ENCODE measurements at places on chromosomes 2 and 18.

DNA sequence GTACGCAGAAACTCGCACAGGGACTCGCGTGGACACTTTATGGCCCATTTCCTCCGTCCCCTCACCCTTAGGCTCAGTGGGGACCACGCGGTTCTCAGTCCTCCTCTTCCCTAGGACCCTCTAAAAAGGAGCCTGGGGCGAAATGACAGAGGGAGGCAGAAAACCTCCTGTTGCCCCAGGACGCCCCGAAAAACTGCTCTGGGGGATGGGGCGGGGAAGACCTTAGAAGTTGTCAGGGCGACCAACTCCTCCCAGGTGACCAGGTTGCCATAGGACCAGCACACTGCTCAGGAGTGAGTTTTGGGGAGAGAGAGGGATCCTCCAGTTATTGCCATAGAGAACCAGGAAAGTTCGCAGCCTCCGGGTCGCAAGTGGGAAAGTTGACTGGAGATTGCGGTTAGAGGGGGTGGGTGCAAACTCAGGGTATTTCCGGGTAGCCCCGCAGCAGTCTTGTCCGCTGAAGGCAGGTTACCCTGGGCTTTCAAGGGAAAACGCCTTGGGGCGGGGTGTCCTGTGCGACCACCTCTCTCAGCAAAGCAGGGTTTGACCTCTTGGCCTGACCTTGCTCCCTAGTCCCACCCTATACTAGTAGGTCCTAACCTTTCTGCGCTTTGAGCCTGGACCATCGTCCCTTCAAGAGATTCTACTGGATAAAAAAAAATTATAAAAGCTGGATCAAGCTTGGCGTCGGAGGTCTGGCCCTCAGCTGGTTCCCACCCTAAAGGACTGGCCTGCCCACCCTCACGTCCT is 7.8 kb upstream of the PAX3 start:
- DNase-seq: no peak

- no peak for DNase-seq
Measured at GRCh38 chr18:77949355-77949973, 699.8 kb downstream of the GALR1 start.

DNA sequence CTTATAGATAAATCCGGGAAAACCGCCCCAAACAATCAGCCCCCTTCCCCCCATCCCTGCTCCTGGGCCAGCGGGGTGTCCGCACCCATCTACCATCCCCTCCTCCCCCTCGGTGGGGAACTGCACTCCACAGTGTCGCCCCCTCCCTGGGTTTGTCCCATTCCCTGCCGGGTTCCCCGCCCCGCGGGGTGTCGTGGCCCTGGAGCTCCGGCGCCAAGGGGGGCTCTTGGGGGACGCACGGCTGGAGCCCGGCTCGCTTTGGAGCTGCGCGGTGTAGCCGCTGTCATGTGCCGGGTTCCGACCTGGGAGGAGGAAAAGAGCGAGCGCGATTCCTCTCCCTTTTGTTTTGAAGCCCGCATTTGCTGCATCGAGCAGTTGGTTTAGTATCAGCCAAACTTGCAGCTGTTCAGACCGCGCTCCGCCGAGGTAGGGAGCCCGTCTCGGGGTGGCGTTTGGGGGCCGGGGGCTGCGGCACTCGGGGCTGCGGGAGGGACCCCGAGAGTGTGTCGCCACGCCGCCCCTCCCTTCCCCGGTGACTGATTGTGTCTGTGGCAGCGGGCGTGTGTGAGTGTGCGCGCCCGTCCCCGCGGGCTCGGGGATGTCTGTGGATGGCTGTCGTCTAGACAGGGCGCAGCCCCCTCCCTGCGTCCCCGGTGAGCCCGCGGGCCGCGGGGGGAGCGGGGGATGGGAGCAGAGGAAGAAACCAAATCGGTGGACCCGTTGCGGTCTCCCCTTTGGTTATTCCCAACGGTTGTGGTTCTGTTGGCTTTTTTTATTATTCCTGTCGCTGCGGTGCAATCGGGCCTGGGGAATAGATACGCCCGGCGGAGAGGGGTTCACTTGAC is 797 bp downstream of the CTIF start:
- peak; percentile 2 for DNase-seq

GRCh38 chr2:47238638-47239037 is 83.5 kb upstream of the STPG4 start:
- no peak for DNase-seq

DNA sequence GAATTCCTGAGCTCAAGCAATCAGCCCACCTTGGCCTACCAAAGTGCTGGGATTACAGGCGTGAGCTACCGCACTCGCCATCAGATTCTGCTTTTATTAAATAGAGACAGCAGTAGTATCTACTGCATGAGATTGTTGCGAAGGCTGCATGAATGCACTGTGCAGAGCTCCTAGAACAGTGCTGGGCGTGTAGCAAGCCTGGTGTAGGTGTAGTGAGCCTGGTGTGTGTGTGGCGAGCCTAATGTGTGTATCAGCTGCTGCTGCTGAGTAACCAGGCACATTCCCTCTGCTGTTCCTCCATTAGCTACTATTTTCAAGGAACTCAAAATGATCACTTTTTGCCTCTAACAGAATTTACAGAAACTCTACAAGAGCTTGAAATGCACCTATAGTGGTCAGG is 57.6 kb downstream of the PTPRM start:
- DNase-seq: no peak

DNA sequence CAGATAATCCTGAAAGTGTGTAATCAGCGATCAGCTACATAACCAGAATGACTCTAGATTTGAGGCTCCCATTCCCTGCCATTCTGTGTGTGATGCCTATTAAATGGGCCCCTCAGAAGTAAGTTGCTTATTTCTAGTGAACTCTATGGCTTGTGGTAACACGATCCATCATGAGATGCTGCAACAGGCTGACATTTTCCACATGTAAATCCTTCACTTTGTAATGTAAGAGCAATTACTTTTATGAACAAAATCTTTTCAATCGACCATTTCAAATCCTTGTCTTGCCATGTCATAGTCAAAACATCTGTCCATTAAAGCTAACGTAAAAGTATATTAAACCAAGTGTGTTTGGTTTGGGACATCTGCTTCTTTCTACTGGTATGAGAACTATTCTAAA is 175.9 kb upstream of the ETAA1 start:
- no peak for DNase-seq

- no peak for DNase-seq
Measured at GRCh38 chr2:101464841-101465240, 10.1 kb downstream of the RFX8 start.

GRCh38 chr2:119181791-119182445 is 23.4 kb upstream of the C1QL2 start:
- DNase-seq: no peak

DNA sequence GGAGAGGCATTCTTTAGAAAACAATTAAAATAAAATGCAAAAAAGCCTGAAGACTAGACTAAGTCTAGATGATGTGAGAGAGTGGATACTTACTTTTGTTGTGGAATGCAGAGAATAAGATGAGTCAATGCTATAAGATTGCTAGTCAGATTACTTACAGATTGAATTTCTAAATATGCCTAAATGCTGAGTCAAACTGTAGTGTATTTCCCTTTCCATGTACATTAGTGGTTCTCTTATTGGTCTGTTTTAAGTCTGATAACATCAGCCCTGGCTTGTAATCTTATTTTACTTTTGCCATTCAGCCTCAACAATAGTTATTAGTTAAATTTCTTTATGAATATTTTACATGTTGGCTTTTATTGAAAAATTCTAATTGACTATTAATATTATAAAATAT is 702.7 kb downstream of the SOCS6 start:
- no peak for DNase-seq

- DNase-seq: no peak
Measured at GRCh38 chr2:17539611-17540092, 844 bp upstream of the VSNL1 start.

DNA sequence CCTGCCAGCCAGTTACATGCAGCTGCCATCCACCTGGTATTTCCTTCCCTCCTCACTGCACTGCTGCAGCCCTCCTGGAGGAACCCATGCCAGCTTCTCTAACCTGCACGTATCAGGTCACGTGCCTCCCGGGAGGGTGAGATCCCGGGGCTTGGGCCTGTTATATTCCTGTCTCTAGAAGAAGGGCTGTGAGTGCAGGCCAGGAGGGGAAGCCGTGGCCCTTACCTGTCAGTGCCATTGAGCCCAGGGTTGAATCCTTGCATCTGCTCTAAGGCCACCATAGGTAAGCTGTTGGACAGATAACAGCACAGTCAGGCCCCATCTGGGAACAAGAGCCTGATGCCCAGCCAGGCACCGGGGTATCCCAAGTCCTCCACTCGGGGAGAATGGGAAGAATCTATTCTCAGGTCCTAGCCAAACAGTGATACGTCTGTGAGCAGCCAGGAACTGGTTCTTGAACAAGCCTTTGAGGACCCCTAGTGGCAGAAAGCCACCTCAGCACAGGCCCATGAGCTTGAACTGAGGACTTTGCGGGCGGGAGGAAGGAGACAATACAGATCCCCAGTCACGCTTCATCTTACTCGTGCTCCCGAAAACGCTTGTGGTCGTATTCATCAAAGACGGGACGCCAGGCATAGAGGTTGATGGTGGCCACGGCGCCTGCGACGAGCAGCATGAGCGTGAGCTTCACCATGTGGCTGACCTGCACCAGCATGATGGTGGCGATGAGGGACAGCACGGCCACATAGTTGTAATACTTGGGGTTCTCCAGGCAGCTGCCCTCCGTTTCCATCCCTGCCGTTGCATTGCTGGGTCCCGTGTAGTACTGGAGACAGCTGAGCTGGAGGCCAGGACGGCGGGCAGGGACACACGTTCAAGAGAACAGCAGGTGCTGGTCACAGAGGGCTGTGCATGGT is 34.4 kb downstream of the CENPO start:
- DNase-seq: peak; percentile 38

DNA sequence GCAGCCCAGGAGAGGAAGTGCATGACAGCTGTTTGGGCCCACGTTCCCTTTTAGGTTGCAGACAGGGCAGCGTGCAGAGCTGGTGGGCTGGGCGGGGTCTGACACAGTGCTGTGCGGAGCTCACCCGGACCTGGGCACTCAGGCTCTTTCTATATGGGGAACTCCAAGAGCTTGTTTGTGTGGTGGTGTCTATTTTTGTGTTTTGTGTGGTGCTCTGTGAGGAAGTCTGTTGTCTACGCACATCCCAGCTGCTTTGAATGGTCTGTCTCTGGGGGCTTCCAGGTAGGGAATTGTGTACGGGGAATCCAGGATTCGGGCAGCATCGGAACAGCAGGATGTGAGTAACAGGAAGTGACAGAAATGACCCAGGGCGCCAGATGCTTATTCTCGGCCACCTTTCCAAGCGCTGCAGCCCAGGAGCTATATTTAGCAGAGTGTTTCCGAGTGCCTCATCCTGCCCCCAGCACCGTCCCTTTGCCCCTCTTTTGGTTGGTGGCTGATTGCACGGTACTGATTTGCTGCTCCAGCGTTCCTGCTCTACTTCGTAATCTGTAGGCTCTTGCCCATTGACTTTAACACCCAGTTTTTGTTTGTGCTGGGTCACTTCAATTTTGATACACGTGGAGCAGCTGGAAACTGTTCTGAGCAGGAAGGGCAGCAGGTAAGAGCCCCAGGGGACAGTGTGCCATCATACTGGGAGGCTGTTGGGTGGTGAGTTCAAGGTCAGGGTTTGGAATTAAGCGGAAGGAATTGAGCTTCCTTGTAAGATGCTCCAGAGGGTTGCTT is 64.7 kb downstream of the DGKD start:
- DNase-seq: no peak

DNA sequence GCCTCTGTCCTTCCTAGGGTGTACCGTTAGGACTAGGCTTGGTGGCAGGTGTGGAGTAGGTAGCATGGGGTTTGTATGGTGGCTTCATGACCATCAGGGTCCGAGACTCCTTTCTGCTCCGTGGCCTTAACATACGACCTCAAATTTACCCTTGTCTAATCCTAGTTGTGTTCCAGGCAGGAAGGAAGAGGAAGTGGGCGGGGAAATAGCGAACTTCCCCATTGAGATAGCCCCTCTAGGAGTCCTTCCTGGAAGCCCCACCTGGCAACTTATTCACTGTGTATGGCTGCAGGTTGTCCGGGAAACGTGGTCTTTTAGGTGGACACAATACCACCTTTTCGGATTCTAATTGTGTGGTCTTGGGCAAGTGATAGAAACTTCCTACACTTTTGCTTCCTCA is 9.3 kb downstream of the CD8A start:
- DNase-seq: no peak

GRCh38 chr2:190786404-190787166 is 94.0 kb upstream of the GLS start:
- DNase-seq: no peak

- no peak for DNase-seq
Measured at GRCh38 chr18:1511619-1512311, 607.1 kb downstream of the ADCYAP1 start.

- no peak for DNase-seq
Measured at GRCh38 chr2:18971628-18972027, 382.3 kb upstream of the NT5C1B start.

DNA sequence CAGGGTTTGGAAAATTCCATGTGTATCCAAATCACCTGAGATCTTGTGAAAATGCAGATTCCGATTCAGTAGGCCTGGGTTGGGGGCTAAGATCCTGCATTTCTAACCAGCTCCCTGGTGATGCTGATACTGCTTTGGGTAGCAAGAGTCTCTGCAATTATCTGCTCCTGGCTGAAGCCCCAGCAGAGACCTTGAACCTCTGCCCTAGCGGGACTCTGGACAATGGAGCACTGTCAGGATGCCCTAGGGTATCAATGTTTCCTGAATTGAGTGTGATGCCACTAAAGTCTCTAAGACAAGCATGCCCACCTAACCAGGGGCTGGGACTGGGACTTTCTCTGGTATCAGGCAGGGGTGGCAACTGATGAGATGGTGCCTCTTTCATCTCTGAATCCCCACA is 49.4 kb upstream of the KLHL29 start:
- no peak for DNase-seq

GRCh38 chr2:320561-320960 is 32.7 kb upstream of the ALKAL2 start:
- no peak for DNase-seq

GRCh38 chr2:58620896-58621295 is 379.8 kb upstream of the FANCL start:
- DNase-seq: no peak

DNA sequence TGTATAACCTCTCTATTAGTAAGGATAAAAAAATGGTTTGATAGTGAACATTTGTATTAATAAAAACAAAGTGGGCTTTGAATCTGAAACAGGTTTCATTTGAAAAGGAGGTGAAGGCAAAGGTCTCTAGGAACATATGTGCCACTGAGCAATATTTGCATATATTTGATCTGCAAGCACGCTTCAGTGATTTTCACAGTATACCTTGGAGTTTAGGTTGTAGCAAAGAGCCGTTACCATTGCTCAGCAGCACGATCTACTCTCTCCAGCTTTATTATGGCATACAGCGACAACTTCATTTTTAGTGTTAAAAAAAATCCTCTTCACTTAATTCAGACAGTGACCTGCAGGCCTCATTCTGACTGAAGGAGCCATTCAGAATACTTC is 75.8 kb upstream of the ZEB2 start:
- DNase-seq: no peak

DNA sequence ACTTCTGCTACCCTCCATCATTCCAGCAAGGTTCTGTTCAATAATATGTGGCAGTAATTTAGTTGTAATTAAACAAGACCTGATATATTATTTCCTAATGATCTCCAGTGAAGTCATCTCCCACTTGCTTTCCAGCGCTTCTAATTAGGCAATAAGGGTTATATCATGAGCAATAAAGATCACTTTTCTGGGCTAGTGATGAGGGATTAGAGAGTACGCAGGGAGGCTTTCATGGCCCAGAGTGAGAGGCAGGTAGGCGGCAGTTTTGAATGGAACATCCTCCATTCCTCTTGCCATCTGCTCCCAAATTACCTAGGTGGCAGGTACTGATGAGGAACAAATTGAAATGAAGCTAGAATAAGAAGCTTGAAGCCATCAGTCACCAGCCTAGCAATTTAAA is 358.1 kb upstream of the SYT4 start:
- no peak for DNase-seq

- no peak for DNase-seq
Measured at GRCh38 chr2:8509621-8510020, 172.2 kb upstream of the ID2 start.

All from stimulated activated CD4-positive, alpha-beta T cell treated with anti-CD3 and anti-CD28 coated beads, Interleukin-1b, Interleukin-23, amount 100 ng/mL, for 24 hours (primary cell).